Stimulated activated CD8-positive, alpha-beta memory T cell treated with anti-CD3 and anti-CD28 coated beads, Interleukin-15, amount 100 ng/mL, for 24 hours (primary cell): ENCODE measurements at places on chromosomes 3 and 15.

DNA sequence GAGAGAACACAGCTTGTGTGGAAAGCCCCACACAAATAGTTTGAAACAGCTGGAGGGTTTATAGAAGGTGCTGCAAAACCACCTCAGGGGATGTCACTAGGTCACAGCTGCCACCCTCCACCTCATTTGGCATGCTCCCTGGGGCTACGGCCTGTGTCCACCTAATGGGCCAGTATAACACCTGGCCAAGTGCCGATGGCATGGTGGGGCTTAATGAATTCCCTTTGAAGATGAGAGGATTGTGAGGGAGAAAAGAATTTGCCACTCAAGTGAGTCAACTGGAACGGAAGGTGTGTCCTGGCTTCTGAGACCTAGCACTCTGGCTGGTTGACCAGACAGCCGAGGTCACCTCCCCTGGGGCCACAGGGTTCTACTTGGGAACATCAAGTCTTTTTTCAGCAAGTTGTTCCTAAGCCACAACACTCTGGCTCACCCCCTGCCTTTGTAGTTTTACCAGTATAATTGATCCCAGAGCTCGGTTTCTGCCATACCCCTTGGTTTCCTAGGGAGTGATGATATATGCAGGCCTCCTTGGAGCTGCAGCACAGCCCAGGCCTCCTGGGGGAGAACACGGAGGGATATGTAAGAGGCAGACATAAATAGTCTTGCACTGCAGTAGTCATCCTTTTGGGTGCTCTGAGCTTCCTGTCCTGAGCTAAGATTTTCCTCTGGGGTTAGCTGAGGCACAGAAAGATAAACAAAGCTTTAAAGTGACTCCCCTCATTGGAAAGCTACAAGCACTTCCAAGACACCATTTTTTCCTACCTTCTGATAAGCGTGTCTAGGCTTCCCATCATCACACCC is 178.2 kb upstream of the LPP start:
- DNase-seq = no peak

- no peak for DNase-seq
Measured at GRCh38 chr3:143000528-143000927, 842 bp upstream of the U2SURP start.

- no peak for DNase-seq
Measured at GRCh38 chr15:62469874-62470688, 305.0 kb upstream of the C2CD4B start.

- no peak for DNase-seq
Measured at GRCh38 chr15:66832664-66833063, 130.6 kb downstream of the SMAD6 start.

- no peak for DNase-seq
Measured at GRCh38 chr3:194462936-194463335, 23.9 kb downstream of the ATP13A3 start.

DNA sequence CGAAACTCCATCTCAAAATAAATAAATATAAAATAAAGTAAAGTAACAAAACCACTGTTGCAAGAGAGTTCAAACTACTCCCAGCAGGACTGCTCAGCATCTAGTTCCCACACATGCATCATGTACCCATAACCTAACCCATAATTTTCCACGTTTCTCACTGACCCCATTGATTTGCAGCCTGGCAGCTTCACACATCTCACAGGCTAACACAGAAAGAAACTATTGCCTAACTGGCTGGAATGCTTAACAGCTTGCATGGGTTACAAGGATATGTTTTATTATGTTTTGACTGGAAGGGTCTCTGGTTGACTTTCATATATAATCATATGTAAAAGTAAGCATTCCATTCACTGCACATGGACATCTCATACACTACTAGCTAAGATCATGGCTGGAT is 55.6 kb upstream of the TBC1D23 start:
- DNase-seq = no peak

- no peak for DNase-seq
Measured at GRCh38 chr3:116191409-116191808, 253.9 kb downstream of the LSAMP start.

DNA sequence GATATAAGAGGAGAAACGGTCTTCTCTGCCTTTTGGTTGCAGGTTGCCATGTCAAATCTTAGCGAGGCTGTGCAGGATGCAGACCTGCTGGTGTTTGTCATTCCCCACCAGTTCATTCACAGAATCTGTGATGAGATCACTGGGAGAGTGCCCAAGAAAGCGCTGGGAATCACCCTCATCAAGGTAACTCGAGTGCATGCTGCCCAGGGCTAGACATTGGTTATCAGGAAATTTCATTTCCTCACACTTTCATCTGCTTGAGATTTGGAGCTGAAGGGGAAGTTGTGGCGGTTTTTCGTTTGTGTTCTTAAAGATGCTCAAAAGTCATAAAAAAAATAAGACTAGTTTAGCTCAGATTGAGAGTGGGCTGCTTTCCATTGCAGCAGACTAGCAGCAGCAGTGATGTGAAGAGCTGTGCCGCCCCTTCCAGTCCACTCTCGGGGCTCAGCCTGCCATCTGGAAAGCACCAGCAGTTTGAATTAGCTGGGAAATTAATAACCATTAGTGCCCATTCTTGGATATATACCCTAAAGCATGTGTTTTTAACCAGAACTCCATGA is 32.2 kb downstream of the GPD1L start:
- DNase-seq = no peak
